B cell (primary cell): ENCODE measurements at places on chromosomes 11 and 22.

DNA sequence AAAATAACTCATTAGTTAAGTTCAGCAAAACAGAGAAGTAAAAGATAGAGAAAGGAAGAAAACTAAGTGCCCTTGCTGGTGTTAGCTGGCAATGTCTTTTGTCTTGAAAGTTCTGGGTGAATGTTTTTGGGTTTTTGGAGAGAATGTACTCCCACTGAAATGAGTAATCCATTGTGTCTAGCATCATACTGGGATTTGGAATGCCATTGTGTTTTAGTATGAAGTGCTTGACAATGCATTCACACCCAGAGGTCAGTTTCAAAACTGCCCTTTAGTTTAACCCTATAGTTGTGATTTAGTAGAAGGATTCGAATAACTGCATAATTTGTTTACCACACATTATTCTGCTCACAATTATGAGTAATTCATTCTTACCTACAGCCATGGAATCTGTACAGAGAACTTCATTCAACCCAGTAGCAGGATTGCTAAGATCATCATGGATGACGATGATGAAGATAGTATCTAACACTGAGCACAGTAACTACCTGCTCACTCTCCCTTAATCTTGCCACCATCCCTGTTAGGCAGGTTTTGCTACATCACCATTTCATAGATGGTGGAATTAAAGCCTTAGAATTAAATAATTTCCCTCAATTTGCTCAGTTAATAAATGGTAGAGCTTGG lies 33.9 kb downstream of the MAML2 start:
- no peak for DNase-seq
- H3K27me3 ChIP-seq: no peaks in the 10 kb centered on the region
- H3K4me3 ChIP-seq: no peak overlapping the region
- peaks cover 2% of the 10 kb centered on the region for H3K4me1 ChIP-seq
- no peak overlapping the region for H3K27ac ChIP-seq
- H3K36me3 ChIP-seq: peaks cover 5% of the 10 kb centered on the region

- no peaks in the 10 kb centered on the region for H3K27me3 ChIP-seq
- H3K4me1 ChIP-seq: peaks cover 23% of the 10 kb centered on the region
Measured at GRCh38 chr11:3984896-3985295, 109.7 kb upstream of the RRM1 start.

- H3K36me3 ChIP-seq: no peaks in the 10 kb centered on the region
- no peaks in the 10 kb centered on the region for H3K4me1 ChIP-seq
- H3K4me3 ChIP-seq: no peak overlapping the region
- no peak overlapping the region for H3K27ac ChIP-seq
Measured at GRCh38 chr11:11740836-11741235, 100.9 kb upstream of the USP47 start.

GRCh38 chr11:102416976-102417375 lies 35.6 kb downstream of the TMEM123 start:
- H3K27me3 ChIP-seq: no peaks in the 10 kb centered on the region
- peak overlapping the region; percentile 1 for H3K27ac ChIP-seq
- no peak for DNase-seq
- H3K4me1 ChIP-seq: peaks cover 18% of the 10 kb centered on the region

- H3K4me1 ChIP-seq: no peaks in the 10 kb centered on the region
- H3K4me3 ChIP-seq: no peak overlapping the region
- no peak overlapping the region for H3K27ac ChIP-seq
- H3K27me3 ChIP-seq: no peaks in the 10 kb centered on the region
- DNase-seq: no peak
Measured at GRCh38 chr22:33472462-33473344, 414.5 kb upstream of the SYN3 start.

DNA sequence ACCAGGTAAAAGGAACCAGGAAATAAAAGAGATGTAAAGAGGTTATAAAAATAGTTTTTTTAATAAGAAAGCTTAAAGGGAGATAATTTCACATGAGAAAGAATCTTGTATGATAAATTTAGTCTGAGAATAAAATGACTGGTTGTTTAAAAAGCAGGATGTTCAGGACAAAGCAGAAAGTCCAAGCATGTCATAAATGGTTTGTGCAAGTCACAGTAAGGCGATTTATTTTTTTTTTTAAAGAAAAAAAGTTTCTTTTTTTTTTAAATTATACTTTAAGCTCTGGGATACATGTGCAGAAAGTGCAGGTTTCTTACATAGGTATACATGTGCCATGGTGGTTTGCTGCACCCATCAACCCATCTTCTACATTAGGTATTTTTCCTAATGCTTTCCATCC lies 30.8 kb downstream of the GLYATL2 start:
- no peaks in the 10 kb centered on the region for H3K4me1 ChIP-seq
- H3K27ac ChIP-seq: no peak overlapping the region
- H3K4me3 ChIP-seq: no peak overlapping the region

DNA sequence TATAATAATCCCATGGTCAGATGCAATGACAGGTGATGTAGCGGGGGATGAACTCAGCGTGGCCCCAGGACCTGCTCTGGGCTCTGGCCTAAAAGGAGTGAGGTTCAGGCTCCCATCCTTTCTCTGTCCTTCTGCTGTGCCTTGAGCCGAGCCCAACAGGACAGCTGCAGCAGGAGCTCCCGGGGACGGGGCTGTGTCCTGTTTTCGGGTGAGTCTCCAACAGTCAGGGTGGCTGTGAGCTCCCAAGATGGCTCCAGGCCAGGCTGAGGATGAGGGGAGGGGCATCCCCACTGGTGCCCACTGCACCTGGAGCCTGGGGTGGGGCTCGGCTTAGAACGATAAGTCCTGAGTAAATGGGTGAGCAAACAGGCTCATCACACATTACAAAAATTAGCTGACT lies 1385.0 kb downstream of the BRD1 start:
- DNase-seq: no peak
- H3K36me3 ChIP-seq: no peaks in the 10 kb centered on the region
- peaks cover 23% of the 10 kb centered on the region for H3K27me3 ChIP-seq
- H3K27ac ChIP-seq: no peak overlapping the region
- no peak overlapping the region for H3K4me3 ChIP-seq

DNA sequence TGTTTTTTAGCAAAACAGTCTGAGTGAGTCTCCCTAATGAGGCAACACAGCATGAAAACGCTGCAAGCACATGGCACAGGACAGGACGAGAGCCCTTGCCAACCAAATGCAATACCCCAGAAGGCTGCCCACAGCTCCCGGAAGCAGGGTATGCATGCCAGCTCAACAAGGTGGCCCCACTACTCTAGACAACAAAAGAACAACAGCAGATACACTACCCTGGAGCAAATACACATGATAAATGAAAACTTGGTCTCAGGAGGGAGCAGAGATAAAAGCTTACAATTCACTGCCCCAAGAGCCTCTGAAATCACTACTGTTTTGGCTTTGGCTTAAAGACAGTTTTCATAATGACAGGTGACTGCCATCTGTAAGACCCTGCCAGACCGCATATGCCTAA lies 785.4 kb upstream of the API5 start:
- H3K36me3 ChIP-seq: no peaks in the 10 kb centered on the region
- no peaks in the 10 kb centered on the region for H3K27me3 ChIP-seq
- no peak overlapping the region for H3K4me3 ChIP-seq
- no peak overlapping the region for H3K27ac ChIP-seq
- no peak for DNase-seq
- H3K4me1 ChIP-seq: no peaks in the 10 kb centered on the region

DNA sequence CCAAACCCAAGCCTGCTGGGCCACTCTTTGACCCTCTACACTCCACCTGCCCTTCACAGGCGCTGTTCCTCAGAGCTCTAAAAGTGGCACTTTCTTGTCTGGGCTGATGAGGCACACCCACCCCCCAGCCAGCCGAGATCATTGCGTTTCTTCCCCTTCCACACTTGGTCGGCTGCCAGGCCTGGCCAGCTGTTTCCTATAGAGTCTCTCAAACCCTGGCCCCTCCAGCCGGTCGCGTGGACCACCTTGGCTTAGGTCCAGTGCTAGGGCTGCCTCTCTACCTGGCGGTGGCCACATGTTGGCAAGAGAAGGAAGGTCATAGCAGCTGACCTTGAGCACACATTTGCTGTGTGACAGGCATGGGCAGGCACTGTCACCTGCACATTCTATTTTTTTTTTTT lies 60.6 kb downstream of the PPP6R2 start:
- H3K4me3 ChIP-seq: no peak overlapping the region
- H3K27ac ChIP-seq: peak overlapping the region; percentile 60
- peak; percentile 42 for DNase-seq
- H3K27me3 ChIP-seq: no peaks in the 10 kb centered on the region
- peaks cover 7% of the 10 kb centered on the region for H3K36me3 ChIP-seq

GRCh38 chr11:122198291-122198983 lies 82.4 kb upstream of the BLID start:
- no peak overlapping the region for H3K4me3 ChIP-seq
- no peak for DNase-seq
- no peaks in the 10 kb centered on the region for H3K4me1 ChIP-seq
- H3K27me3 ChIP-seq: no peaks in the 10 kb centered on the region
- no peaks in the 10 kb centered on the region for H3K36me3 ChIP-seq
- no peak overlapping the region for H3K27ac ChIP-seq

DNA sequence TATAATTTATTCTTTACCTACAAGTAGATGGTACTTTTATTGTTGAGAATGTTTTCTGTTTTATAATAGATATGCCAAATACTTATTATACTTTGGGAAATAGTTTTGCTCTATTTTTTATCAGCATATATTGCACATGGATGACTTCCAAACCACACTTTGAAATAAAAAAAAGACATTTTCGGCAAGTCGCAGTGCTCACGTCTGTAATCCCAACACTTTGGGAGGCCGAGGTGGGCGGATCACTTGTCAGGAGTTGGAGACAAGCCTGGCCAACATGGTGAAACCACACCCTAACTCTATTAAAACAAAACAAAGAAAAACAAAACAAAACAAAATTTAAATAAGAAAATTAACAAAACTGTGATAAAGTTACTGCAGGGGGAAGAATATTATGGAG lies 983.9 kb upstream of the CNTN5 start:
- H3K27ac ChIP-seq: no peak overlapping the region
- no peaks in the 10 kb centered on the region for H3K4me1 ChIP-seq
- no peaks in the 10 kb centered on the region for H3K27me3 ChIP-seq
- no peak overlapping the region for H3K4me3 ChIP-seq
- no peak for DNase-seq

DNA sequence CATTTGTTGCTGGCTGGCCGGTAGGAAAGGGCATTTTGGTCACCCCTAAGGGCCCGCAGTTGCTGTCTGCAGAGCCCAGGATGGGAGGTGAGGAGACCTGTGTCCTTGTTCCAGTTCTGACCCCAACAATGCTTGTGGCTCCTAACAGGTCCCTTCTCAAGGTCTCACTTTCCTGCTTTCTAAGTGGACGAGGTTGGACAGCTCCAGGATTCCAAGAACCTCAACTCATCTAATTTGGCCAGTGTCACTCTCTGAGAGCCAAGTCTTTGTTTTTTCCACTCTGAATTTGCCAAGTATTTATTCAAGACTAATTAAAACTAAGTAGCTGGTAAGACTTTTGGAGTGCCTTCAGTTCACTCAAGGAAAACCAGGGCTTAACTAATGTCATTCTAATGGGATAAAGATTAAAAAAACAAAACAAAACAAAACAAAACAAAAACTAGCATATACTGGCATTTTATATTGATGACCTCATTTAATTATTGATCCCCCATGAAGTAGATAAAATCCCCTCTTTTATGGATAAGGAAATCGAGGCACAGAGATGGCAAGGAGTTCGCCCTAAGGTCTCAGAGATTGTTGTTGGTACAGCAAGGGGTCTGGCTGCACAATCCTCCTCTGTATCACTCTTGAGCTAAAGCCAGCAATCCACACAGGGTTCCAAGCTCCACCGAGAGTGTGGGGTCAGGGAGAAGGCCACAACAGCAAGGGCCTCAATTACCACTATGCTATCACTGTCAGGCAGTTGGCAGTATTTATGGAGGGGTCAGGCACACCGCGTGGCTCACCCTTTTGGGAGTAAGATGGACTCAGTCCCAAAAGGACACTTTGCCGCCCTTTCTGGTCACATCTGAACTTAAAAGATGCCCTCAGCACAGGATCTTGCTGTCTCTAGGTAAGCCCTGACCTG lies 8.1 kb downstream of the SGSM1 start:
- no peaks in the 10 kb centered on the region for H3K4me1 ChIP-seq
- peaks cover 6% of the 10 kb centered on the region for H3K27me3 ChIP-seq
- H3K4me3 ChIP-seq: no peak overlapping the region
- H3K36me3 ChIP-seq: no peaks in the 10 kb centered on the region

DNA sequence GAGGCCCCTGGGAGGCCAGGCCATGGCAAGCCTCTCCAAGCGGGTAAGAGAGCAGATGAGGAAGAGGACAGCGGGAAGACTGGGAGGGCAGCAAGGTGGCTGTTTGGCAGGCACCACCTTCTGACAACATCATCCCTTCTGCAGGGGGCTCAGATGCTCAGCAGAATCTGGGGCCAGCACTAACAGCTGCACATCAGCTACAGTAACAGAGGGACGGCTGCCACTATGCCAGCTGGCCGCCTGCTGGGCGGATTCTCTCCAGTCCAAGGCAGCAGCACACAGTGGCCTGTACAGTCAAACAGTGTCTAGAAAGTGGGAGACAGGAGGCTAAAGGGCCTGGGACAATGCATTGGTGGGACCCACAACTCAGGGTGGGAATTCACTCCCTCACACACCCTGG lies 10.7 kb upstream of the TXN2 start:
- no peaks in the 10 kb centered on the region for H3K36me3 ChIP-seq
- H3K27me3 ChIP-seq: no peaks in the 10 kb centered on the region
- peaks cover 35% of the 10 kb centered on the region for H3K4me1 ChIP-seq

- H3K4me3 ChIP-seq: no peak overlapping the region
- H3K27me3 ChIP-seq: no peaks in the 10 kb centered on the region
- H3K36me3 ChIP-seq: no peaks in the 10 kb centered on the region
Measured at GRCh38 chr11:81825346-81825745, 908.3 kb downstream of the FAM181B start.

- no peak overlapping the region for H3K4me3 ChIP-seq
- DNase-seq: no peak
- H3K27ac ChIP-seq: no peak overlapping the region
Measured at GRCh38 chr11:955154-956063, 29.7 kb downstream of the AP2A2 start.

DNA sequence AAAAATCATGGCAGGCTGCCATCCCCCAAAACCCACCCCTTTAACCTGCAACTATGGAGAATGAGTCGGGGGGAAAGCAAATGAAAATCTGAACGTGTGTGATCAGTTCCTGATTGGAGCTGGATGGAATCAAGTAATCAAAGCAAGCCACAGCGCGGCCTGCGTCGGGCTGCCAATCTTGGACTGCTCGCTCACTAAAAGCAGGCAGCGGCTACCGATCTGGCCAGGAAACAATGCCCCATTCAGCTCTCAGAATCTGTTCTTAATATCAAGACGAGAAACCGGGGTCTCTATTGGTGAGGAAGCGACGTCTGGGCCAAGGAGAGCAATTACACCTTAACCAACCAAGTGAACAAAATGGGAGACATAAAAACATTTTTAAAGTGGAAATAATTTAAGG lies 472.2 kb downstream of the SOX6 start:
- no peak overlapping the region for H3K4me3 ChIP-seq
- no peaks in the 10 kb centered on the region for H3K36me3 ChIP-seq
- no peaks in the 10 kb centered on the region for H3K27me3 ChIP-seq
- no peak overlapping the region for H3K27ac ChIP-seq
- no peaks in the 10 kb centered on the region for H3K4me1 ChIP-seq

DNA sequence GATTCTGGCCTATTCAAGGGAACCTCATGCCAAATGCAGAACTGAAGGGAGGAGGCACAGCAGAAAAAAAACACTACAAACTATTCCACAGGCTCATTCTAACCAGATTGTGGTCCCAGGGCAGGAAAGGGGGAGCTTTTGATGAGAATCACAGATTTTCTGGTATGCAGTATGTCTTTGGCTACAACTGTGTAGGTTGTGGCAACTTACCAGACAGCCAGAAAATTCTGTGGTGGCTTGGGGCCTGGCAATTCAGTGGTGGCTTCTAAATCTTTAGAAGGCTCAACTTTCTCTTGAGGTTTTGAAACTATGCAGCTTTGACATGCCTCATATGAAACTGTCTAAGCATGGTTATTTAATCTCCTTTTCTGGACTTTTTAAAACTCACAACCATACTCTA lies 850.8 kb upstream of the CCDC90B start:
- no peaks in the 10 kb centered on the region for H3K4me1 ChIP-seq
- no peaks in the 10 kb centered on the region for H3K27me3 ChIP-seq
- no peak overlapping the region for H3K27ac ChIP-seq
- no peak overlapping the region for H3K4me3 ChIP-seq
- no peaks in the 10 kb centered on the region for H3K36me3 ChIP-seq
